ENCODE measurements at places on chromosomes 3 and 15.

DNA sequence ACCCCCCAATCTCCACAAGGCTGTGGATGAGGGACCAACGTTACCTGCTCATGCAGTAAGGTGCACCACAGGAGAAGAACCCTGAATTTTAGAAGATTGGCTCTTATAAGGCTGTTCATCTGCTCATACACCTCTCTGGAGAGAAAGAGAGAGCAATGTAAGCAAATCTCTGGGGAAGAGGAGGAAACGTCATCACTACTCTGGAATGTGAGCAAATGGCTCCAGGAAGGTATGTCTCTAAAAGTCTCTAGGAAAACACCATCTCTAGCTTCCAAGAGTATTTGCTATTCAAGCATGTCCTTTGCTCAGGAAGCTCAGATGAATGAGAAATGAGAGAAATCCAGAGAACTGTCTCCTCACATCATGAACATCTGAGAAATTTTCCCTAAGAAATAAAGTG lies 235.4 kb downstream of the TBL1XR1 start:
- no peak for DNase-seq

DNA sequence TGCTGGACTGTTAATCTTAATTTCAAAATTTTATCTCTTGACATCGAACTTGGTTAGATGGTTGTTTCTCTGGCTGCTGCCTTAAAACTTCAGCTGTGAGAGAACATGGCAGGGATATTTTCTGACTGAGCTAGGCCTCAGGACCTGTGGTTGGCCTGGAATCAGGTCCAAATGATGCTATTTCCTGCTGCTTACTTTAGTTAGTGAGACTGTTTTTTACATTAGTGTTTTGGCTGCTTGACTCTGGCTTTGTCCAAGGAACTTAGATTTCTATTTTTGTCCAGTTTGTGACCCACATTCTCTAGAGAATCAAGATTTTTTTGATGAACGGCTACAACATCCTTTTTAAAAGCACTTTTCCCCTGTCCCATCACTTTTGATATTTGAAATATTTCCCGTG lies 497.9 kb upstream of the SGO1 start:
- DNase-seq, result no peak

GRCh38 chr3:87900061-87900460 lies 158.7 kb downstream of the CGGBP1 start:
- peak; percentile 1 for DNase-seq

DNA sequence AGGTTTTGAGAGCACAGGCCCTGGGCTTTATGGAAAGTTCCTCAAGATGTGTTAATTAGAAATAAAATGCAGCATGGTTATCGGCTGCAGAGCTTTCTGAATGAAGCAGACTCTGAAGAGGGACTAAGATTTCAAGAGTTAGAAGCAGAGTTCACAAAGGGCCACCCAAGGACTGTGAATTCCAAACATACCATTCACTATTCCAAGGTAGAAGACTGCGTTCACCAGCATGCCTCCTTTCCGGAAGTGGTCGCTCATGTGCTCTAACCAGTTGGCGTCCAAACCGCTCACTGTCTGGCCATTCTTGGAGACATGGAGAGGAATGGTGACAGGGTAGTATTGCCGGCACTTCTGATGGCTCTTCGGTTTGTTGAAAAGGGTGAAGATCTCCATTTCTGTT lies 104.9 kb downstream of the OXNAD1 start:
- DNase-seq, result no peak

DNA sequence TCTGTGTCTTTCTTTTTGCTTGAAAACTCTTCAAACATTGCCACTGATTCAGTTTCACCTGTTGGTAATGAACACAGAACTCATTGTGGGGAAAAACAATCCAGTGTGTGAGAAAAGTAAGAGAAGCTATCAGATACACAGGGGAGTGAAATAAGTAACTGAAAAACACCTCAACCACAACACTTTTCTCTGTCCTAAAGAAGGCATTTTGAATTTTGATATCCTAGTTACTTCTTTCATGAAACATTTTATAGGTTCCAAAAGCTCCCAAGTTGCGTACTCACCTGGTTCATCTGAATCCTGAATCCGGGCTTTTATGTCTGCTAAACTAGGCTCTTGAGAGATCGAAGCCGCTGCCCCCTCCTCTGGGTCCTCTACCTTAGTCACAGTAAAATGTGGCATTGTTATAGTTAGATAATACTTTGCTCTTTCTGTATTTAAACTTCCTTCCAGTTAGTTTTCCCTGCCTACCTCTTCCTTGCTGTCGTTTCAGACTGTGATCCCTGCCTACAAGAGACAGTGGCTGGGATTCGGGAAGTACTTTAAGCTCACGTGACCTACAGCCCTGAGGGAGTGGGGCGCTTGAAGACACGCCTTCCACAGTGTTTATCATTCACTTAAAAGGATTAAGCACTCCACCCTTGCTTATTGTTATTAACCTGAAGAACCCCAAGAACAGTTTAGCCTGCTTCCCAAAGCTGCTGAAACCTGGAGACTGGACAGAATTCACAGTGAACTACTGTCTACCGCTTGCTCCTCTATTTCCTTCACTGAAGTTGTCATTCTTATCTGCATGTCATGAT lies 19.1 kb downstream of the SLC12A6 start:
- no peak for DNase-seq

DNA sequence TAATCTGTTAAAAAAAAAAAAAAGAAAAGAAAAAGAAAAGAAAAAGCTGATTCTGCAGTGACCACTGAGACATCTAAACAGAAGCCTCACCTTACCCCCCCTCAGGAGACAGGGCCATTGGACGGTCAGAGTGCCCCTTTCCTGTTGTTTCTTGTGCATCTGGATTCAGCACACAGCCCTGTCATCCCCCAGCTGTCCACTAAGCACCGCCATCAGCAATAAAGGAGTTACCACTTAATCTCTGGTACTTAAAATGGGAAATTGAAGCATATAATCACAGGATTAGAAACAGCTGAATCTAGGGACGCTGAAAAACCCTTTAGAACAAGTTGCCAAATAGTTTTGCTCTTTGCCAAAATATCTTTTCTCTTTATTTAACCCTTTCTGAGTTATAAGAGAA lies 62.5 kb downstream of the TRIM69 start:
- DNase-seq, result no peak

DNA sequence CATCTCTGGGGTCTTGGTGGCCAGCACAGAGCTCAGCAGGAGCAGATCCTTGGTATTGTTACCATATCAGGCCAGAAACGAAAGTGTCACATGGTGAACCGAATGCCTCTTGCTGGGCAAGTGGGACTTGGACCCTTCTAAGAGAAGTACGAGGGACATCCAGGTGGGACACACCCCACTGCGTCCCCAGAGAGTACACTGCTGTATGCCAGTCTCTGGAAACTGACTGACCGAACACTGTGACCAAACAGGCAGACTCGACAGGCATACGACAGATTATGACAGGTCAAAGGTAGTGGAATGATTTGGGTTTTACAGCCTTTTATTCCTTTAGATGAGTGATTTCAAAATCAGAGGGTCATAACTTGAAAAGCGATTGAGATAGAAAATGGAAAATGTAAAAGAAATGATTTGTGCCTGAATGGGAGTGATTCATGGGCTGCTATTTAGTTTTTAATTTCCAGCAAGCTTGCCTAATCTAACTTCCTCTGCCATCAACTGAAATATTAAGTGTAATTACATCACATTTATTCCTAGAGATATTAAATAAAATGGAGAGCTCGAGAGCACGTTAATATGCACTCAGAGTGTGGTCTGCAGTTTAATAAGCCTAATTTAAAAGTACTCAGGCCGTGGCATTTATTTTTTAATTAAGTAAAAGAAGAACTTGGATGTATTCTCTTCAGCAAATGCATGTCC lies 63.4 kb upstream of the CTXND1 start:
- no peak for DNase-seq

DNA sequence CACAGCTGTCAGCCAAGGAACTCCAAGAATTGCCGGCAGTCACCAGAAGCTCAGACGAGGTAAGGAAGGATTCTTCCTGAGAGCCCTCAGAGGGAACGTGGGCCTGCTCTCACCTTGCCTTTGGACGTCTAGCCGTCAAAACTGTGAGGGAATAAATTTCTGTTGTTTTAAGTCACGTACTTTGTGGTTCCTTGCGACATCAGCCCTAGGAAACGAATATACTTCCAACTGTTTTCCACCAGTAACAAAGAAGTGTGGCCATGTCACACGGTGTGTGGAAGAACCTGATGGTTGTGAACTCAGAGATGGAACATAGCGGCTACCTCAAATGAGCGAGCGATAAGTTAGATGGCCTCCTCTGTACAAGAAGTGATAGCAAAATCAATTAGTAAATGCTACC lies 41.0 kb upstream of the B3GNT5 start:
- DNase-seq, result no peak

DNA sequence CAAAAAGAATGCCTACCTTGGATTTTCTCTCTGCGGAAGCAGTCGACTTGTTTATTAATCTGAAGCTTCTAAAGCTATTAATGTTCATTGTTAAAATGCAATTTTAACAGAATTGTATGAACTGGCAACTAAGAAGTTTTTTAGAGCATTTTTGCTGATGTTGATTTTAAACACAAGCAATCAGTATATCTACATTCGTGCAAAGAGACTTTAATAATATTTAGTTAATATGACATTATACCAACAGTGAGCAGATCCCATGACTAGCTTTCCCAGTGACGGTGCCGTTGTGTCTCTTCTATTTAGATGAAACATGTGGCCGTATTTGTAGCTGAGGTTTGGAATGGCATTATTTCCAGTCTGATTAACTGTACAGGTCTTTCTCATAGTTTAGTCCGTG lies 88.0 kb downstream of the PEX5L start:
- no peak for DNase-seq

- peak; percentile 78 for DNase-seq
These were observed 18.3 kb upstream of the ATP8B4 start for GRCh38 chr15:50137330-50137761.

- DNase-seq, result no peak
These were observed 565.0 kb downstream of the MAGI1 start for GRCh38 chr3:65473736-65474135.

DNA sequence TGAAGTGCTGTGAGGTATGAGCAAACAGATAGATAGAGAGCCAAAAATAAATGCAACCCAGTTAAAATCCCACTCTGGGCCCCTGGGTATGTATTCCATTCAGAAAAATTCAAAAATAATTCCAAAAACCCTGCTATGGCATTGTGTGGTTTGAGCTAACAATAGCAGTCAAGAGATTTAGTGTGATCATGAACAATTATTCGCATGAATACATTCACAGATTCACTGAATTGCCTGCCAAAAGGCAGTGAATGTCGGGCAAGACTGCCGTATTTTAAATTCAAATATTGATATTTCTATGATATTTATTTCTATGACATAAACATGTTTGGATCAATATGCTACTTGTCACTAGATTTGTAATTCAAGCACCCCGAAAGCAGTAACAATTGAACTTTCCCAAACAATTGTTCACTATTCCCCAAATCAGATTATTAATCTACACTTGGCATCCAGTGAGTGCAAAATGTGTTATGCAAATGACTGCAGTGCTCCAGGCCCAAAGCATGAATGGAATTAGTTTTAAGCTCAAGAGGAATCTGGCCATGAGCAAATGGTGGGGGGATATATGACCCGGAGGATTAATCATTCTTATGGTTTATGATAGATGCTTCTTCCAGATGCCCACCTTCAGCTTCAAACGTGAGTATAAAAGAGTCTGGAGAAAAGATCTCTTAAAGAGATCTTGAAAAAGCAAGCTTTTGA lies 417.0 kb upstream of the MEIS2 start:
- no peak for DNase-seq

DNA sequence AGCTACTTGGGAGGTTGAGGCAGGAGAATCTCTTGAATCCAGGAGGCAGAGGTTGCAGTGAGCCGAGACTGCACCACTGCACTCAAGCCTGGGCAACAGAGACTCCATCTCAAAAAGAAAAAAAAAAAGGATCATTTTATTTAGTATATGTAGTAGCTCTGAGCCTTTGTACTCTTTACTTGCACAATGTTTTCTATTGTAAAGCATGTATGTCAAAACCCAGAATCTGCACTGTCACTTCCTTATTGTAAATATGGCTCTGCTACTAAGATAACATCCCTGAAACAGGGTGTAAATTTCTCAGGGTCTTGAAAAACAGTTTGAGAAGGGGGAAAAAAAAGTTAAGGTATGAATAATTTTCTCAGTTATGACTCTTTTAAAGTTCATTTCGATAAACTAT lies 35.1 kb downstream of the SLMAP start:
- no peak for DNase-seq

GRCh38 chr3:71153713-71154112 lies 429.8 kb downstream of the FOXP1 start:
- DNase-seq, result no peak

- DNase-seq, result peak; percentile 15
These were observed 35.2 kb downstream of the HMCES start for GRCh38 chr3:129313665-129314385.

DNA sequence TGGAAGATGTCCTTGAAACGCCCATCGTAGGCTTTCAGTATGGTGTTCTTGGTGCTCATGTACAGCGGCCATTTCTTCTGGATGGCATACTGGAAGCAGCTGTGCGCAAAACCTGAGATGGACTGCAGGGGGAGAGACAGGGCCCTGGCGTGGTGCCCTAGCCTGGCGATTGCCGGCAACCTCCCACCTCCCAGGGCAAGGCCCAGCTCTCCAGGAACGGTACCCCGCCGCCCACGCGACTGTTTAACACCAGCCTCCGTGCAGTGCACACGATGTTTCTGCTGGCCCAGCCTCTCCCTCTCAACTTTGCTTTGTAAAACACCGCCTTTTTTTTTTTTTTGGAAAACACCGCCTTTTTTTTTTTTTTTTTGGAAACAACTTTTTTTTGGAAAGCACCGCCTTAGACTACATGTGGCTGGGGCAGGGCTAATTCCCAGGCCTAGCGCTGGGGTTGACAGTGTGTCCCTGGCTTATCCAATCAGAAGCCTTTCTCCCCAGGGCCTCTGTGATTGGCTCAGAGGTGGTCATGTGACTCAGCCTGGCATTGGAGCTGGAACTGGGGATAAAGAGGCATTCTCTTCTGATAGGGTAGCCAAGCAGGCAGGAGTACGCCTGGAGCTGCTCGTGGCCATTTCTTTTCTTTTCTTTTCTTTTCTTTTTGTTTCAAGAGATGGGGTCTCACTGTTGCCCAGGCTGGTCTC lies 14.7 kb downstream of the IDH2 start:
- DNase-seq, result no peak

GRCh38 chr3:186235554-186235953 lies 126.5 kb downstream of the DGKG start:
- peak; percentile 42 for DNase-seq

- DNase-seq, result no peak
These were observed 18.8 kb downstream of the ARHGEF26 start for GRCh38 chr3:154139996-154140436.

DNA sequence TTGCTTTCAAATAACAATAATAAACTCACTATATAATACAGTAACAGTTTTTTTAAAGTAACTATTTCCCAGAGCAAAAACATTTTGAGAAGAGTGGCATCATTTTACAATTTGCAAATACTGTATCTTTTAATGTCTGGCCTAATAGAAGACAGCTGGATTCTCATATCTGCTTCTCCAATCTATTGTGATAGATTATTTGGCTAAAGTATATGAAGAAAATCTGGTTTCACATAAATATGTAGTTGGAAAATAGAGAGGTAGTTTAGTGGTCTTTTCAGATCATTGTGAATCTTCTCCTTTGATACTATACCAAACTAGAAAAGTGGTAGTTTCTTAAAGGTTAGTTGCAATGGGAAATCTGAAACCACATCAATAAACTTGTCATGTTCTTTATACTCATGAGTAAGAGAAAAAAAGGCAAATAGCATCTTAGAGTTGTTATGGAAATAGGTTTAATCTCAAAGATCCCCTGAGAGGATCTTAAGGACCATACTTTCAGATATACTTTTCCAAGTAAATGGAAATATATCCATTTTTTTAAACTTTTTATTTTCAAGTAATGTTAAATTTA lies 124.8 kb upstream of the NR2E3 start:
- DNase-seq, result no peak

- peak; percentile 63 for DNase-seq
These were observed 63.9 kb upstream of the FAM98B start for GRCh38 chr15:38389924-38390542.

All from activated CD4-positive, alpha-beta T cell treated with anti-CD3 and anti-CD28 coated beads, Interleukin-2, amount 50 U/mL, for 16 hours (primary cell).